ENCODE measurements at places on chromosomes 6 and 20.

GRCh38 chr20:33825340-33826269 lies 14.5 kb downstream of the CHMP4B start:
- H3K4me3 ChIP-seq, result no peak overlapping the region
- peaks cover 15% of the 10 kb centered on the region for H3K36me3 ChIP-seq
- H3K27ac ChIP-seq, result peak overlapping the region; percentile 77
- H3K4me1 ChIP-seq, result peaks cover 45% of the 10 kb centered on the region
- no peaks in the 10 kb centered on the region for H3K27me3 ChIP-seq
- DNase-seq, result no peak

GRCh38 chr6:14533446-14533845 lies 415.9 kb downstream of the CD83 start:
- no peaks in the 10 kb centered on the region for H3K27me3 ChIP-seq
- H3K4me1 ChIP-seq, result no peaks in the 10 kb centered on the region
- DNase-seq, result no peak

DNA sequence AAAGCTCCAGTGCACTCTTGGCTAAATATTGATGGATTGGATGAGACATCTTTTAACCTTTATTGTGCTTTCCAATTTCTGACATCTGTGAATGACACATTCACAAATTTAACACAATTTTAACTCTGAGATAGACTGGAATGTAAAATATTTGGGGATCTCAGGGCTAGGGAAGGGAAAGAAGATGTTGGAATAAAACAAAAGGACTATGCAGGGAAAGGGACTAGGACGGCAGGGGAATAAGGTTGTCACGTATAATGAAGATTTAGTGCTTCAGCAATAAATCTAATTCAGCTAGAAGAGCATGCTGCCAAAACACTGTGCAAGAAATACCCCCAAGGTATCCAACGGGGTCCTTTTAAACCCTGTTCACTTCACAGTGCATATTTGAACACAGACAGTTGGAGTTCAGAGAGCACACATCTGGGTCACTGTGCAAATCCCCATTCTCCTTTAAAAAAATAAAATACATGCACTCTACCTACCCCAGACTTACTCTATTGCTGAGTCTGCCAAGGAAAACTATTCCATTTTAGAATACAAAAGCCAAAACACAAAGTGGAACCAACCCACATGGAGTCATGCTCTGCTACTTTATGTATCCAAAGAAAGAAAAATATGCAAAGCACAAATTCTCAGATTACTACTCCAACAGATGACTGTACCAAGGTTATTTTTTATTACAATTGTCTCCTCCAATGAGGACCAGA lies 151.0 kb upstream of the RSPO3 start:
- no peaks in the 10 kb centered on the region for H3K27me3 ChIP-seq
- H3K27ac ChIP-seq, result no peak overlapping the region
- H3K4me1 ChIP-seq, result no peaks in the 10 kb centered on the region
- no peak for DNase-seq
- no peak overlapping the region for H3K4me3 ChIP-seq
- H3K36me3 ChIP-seq, result no peaks in the 10 kb centered on the region

- peaks cover 10% of the 10 kb centered on the region for H3K27me3 ChIP-seq
- no peak for DNase-seq
- H3K36me3 ChIP-seq, result peaks cover 12% of the 10 kb centered on the region
- H3K4me1 ChIP-seq, result peaks cover 6% of the 10 kb centered on the region
Observed at GRCh38 chr6:143936778-143937667, 71.0 kb downstream of the PLAGL1 start.

GRCh38 chr6:390914-391558 lies 516 bp upstream of the IRF4 start:
- peak; percentile 77 for DNase-seq
- H3K4me3 ChIP-seq, result peak overlapping the region; percentile 94
- H3K27ac ChIP-seq, result peak overlapping the region; percentile 94
- H3K27me3 ChIP-seq, result no peaks in the 10 kb centered on the region

- H3K36me3 ChIP-seq, result no peaks in the 10 kb centered on the region
- H3K4me1 ChIP-seq, result no peaks in the 10 kb centered on the region
- no peak overlapping the region for H3K4me3 ChIP-seq
- H3K27me3 ChIP-seq, result peaks cover 24% of the 10 kb centered on the region
- no peak overlapping the region for H3K27ac ChIP-seq
- no peak for DNase-seq
Observed at GRCh38 chr6:137033828-137034227, 10.9 kb downstream of the IL20RA start.
